ENCODE measurements at places on chromosomes 1 and 21.

DNA sequence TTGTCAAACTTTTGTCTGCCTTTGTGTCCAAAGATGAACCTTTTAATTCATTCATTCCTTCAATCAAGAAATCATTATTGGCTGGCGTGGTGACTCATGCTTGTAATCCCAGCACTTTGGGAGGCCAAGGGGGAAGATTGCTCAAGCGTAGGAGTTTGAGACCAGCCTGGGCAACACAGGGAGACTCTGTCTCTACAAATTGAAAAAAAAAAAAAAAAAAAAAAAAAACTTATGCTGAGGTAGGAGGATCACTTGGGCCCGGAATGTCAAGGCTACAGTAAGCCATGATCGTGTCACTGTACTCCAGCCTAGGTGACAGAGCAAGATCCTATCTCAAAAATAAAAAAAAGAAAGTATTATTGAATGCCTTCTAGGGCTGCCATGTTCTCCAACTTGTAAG, 51.3 kb upstream of the CXADR start:
- DNase-seq = peak; percentile 59

- no peak for DNase-seq
Observed at GRCh38 chr1:162712317-162713029, 78.0 kb upstream of the HSD17B7 start.

DNA sequence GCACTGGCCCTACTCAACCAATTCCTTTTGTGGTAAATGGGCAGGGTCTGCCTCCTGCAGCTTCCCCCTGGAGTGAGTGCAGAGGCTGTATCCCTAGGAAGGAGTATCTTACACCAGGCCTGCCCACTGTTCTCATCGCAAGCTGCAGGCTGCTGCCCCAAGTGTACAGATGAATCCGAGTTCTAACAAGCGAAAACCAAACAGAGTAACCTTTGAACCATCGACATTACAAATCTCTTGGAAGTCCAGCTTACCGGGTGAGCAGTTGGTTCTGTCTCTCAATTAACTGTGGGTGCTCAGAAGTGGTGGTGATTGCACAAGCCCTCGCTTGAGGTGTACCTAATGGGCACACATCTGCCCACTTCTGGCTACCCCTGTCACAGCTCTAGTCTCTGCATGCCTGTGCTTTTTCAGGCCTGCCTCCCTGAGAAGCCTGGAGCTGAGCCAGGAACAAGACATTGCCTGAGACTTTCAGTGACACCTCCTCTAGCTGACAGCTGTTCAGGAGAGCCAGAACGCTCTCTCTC, 22.7 kb downstream of the INAVA start:
- no peak for DNase-seq

DNA sequence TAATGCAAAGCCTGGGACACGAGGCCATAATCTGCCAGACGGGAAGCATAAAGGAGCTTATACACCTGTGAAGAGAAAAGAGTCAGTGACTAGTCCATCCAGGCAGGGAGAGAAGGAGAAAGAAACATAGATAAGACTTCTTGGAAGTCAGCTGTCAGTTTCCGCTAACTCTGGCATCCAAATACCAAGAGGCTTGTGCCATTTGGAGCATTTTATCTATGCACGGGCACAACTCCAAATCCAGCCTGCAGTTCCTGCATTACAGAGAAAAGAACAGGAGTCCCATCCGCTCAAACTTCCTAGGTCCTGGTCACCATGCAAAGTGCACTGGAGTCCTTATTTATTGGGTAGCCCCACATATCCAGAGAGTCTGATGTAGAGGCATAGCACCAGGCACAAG, 27.9 kb downstream of the SEC16B start:
- no peak for DNase-seq

DNA sequence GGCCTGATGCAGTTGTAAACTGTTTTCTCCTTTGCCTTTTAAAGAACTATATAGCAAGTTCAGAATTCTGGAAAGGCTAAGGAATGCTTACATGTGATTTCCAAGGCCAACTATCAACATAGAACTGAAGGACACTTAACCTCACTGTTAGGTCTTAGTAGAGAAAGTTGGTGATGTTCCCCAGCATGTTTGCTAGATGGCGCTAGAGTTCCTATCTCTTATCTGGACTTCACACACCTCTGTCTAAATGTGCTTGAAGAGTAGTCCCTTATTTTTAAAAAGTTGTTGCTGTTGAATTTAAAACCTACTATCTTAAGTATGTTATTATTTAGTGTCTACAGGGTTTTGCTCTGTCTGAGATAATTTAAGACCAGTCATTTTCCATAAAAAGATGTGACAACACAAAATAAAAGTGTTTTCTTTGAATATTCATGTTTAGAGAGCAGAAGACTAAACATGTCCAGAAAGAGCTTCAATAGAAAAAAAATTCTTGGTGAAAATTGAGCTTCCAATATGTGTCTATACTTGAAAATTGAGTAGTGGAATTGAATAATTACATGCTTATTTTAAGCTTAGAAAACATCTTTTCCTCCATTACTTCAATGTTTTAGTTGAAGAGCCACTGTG, 237.3 kb downstream of the S1PR1 start:
- peak; percentile 16 for DNase-seq

DNA sequence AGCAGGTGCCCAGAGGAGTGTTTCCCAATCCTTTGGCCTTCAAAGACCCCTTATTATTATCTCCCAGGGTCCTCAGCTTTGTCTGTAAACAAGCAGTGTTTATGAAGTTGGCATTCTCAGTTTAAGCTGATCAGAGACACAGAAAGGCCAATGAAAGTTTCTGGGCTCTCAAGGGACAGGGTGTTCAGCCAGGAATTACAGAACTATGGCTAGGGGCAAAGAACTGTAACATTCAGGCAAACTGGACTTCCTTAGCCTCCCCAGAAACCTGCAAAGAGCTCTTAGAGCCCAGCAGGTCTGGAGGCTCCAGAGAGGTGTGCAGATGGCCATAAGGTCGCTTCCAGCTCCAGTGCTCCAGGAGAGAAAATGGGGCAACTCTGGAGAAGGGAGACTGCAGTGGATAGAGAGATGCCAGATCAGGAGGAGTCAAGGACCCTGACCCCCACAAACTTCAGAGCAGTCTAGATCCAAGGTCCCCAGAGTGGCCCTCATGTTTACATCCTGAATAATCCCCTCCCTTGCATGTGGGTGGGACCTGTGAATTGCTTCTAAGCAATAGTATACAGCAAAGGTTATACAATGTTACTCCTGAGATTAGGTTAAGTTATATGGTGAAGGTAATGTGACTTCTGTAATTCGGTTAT, 6.2 kb downstream of the ECHDC2 start:
- DNase-seq = no peak

GRCh38 chr21:41662761-41663160, 104.1 kb downstream of the RIPK4 start:
- DNase-seq = no peak

Data from mesenchymal stem cell (in vitro differentiated cells and primary cell).